ENCODE measurements at places on chromosomes 7 and 10. TPM values are rescaled to one million over a fixed set of nuclear protein-coding genes. Genes with fewer than 3 reads are reported as not detected.

GRCh38 chr10:69449841-69450240 lies 1.4 kb upstream of the TSPAN15 start:
- DNase-seq: peak; percentile 75

The PDZD7 gene
- total RNA-seq: 5.3 TPM

GRCh38 chr10:107442035-107442505 lies 277.6 kb upstream of the SORCS1 start:
- DNase-seq: no peak

The ADAM22 gene
- 0.61 TPM for total RNA-seq

- DNase-seq: no peak
Measured at GRCh38 chr10:1107679-1108078, 51.5 kb downstream of the WDR37 start.

The PLAC9 gene
- total RNA-seq: not detected

GRCh38 chr10:13784067-13784466 lies 197.3 kb downstream of the PRPF18 start:
- peak; percentile 57 for DNase-seq

The HTRA1 gene
- 42.1 TPM for total RNA-seq

The CYP51A1 gene
- total RNA-seq: 53.8 TPM

The TUBB8 gene
- total RNA-seq: not detected

The BNIP3 gene
- total RNA-seq: 575 TPM

- DNase-seq: no peak
Measured at GRCh38 chr10:119299531-119299930, 92.2 kb downstream of the GRK5 start.

GRCh38 chr10:99854860-99855259 lies 72.4 kb downstream of the ABCC2 start:
- DNase-seq: peak; percentile 45

GRCh38 chr7:106717254-106717954 lies 56.4 kb upstream of the CCDC71L start:
- DNase-seq: no peak

GRCh38 chr7:152674860-152675758 lies 832 bp downstream of the XRCC2 start:
- DNase-seq: peak; percentile 30

The TMEM213 gene
- total RNA-seq: not detected

DNA sequence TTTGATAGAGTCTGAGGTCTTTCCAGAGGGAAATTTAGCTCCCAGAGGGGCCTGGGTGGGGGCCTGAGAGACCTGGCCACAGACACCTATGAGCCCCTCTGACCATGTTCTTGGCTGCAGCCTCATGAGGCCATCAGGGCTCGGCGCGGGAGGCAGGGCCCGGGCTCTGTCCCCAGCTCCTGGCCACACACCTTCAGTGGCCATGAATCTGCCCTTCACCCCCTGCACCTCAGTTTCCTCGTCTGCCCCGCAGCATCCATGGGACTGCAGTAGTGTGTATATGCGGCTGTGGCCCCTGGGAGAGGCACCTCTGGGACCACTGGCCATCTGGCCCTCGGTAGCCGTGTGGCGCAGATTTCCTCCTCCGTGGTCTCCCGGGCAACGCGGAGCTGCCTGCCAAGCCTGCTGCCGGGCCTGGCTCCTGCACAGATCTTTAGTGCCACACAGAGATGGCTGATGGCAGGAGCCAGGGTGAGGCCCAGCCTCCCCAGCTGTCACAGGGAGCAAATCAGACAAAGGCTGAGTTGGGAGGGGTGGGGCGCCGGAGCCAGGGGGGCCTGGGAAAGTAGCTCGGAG lies 23.6 kb upstream of the ADCYAP1R1 start:
- DNase-seq: no peak

- DNase-seq: no peak
Measured at GRCh38 chr7:158406801-158407200, 180.8 kb downstream of the PTPRN2 start.

DNA sequence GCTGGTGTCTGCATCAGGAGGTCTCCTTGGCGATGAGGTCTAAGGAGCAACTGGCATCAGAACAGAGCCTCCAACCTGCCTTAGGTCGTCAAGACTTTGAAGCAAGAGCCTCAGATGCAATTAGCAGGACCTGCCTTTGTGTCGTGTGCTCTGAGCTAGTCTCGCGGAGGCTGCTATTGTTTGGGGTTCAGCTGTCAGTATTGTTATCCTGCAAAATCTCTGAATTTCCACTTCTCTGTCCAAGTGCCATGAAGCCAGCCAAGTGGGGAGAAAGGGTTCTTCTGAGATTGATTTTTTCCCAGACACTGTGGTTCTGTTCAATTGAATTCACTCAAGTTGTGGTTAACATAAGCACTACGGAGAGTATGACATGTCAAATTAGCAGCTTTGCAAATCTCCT lies 78.7 kb downstream of the ADARB2 start:
- no peak for DNase-seq

The GNAT3 gene
- total RNA-seq: not detected

The SLC26A3 gene
- total RNA-seq: not detected

The SPAM1 gene
- not detected for total RNA-seq

The SDK1 gene
- 8.7 TPM for total RNA-seq

DNA sequence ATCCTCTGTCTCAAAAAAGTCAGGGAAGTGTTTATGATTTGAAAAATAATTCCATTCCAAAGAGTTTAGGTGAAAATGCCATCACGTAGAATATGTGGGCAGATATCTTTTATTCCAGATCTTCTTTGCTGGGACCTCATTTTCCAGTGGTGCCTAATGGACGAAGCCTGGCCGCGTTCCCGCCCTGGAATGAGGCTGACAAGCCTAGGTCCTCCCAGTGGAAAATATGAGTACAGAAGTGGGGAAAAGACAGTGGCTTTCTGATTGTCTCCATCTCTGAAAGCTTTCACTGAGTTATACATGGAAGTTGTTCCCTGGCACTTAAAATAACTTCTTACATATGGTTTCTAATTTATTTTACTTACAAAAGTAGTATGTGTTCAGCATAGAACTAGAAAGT lies 139.4 kb downstream of the TACC2 start:
- no peak for DNase-seq

DNA sequence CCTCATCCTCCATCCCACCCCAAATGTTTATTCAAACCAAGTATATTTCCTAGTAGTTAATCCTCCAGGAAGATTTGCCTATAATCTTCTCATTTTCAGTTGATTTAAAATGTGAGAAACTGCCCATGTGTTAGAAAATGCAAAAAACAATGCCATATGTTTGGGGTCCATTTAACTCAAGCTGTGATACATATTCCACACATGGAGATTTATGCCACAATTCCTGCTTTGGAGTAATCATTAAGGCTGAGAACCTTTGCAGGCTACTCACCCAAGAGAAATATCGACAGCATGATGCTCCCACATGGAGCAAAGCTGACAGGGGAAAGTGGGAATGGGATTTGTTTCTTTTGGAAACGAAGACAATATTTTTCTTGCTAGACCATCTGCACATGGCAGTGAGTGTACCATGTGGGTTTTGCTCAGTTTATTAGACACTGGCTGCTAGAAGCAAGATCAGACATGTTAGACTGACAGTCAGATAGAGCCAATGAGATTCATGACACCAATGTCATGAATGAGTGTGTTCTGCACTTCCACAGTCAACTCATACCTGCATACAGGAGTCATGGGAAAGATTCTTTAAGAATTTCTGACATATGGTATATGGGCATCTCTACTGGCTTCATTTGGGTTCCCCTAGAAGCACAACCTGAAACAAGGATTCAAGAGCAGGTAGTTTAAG lies 3.4 kb upstream of the GRM8 start:
- DNase-seq: no peak

DNA sequence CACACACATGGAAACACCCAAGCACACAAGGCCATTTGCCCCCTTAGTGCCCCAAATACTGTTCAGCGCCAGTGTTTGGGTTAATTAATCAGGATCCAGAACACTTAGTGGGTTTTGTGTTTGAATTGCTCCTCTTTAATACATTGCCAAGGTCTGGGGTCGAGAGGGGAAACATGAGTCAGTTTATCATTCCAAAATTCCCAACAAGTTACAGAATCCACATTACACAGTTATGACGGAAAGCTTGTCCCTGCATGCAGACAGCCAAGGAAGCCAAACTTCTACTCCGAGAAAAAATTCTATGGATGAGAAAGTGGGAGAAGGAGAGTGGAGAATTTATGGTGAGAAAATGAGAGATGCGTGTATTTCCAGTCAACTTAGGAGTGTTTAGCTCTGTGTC lies 189.0 kb downstream of the NPSR1 start:
- DNase-seq: no peak

DNA sequence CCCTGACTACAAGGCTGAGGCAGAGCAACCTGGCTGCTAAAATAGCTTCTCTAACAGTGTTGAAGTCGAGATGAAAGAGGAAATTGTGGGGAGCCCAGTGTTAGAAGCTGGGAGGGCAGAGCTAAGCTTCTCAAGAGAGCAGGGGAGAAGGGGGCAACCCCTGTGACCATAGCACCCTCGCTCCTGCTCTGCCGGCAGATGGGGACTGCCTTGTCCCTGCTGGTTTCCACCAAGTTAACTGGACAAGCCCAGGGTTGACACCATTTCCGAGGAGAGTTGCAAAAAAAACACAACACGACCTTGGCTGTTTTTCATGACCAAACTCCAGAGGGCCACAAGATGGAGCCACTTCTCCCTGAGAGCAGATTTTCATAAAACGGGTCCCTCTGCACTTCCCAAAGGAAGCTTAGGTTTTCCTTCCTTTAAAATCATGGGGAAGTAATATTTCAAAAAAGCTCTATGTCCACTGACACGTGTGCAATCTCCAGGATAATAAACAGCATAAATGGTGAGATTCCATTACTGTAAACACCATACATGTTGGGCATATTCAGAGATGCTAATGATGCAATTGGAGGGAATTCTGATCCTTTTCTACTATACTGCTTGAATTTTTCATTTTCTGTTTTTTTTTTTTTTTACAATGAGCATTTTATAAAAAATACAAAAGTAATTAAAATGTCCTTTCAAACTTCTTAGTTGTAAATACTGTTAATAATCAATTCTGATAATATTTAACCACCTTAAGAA lies 140.4 kb downstream of the PIP4K2A start:
- DNase-seq: peak; percentile 36

The HSPA12A gene
- 18.1 TPM for total RNA-seq

GRCh38 chr7:7157177-7157886 lies 25.0 kb upstream of the C1GALT1 start:
- no peak for DNase-seq

- no peak for DNase-seq
Measured at GRCh38 chr10:16699435-16700057, 117.7 kb downstream of the RSU1 start.

The CRHR2 gene
- not detected for total RNA-seq

The AS3MT gene
- 1.2 TPM for total RNA-seq

DNA sequence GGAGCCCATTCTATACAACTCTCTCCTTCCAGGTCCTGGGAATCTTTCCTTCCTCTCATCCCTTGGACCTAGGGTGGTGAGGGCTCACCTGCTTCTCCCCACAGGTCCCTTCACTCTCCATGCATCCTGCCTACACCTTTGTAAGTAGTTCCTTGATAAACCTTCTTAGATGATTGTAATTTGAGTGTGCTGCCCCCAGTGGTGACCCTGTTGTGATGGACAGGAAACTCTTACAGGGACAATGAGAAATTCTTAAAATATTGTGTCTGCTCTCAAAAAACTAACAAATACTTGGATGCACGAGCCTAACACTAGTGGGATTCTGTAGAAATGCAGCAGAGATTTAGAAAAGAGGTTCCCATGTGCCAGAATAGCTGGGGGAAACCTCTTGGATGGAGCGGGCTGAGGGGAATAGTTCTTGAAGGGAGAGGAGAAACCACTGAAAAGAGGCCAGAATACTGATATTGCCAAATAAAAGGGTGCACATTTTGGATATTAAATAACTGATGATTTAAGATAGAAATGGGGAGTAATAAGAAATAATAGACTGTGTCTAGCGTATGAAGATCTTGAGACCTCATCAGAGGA lies 6.7 kb upstream of the PAXIP1 start:
- DNase-seq: no peak

Measured in Caki2 (cell line).